ENCODE measurements at places on chromosomes 4 and X.

GRCh38 chrX:19748896-19749680, 138.3 kb downstream of the SH3KBP1 start:
- no peak for DNase-seq

DNA sequence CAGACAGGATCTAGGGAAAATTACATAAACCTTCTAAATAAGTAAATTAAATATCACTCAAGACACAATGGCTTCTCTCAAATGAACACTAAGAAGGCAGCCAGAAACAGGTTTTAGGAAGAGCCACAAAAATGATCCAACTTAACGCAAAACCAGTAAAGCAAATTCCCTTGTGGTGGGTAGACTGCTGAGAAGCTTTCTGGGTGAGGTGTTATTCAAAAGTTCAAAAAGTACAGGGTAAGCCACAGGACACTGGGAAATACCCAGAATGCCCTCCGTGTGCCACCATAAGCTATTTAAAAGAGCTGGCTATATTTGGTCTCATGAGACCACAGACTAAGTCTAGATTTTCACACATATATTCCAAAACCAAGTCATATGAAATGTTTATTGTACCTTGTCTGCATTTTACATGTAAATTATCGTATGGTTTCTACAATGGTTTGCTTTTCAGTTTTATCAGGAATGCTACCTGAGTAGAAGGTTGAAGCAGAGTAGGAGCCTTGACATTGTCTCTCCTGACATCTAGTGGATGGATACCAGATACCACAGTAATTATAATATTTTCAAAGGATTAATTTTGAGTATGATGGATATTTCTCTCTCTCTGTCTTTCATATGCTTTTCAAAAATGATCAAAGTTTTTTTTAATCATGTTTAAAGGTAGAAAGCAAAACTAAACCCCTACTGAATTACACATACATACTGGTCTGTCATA, 109.3 kb upstream of the KLHL13 start:
- DNase-seq: peak; percentile 19

- DNase-seq: no peak
Measured at GRCh38 chr4:151567056-151567455, 158.1 kb downstream of the FHIP1A start.

- DNase-seq: peak; percentile 13
Measured at GRCh38 chrX:41923978-41924683, 777 bp upstream of the CASK start.

DNA sequence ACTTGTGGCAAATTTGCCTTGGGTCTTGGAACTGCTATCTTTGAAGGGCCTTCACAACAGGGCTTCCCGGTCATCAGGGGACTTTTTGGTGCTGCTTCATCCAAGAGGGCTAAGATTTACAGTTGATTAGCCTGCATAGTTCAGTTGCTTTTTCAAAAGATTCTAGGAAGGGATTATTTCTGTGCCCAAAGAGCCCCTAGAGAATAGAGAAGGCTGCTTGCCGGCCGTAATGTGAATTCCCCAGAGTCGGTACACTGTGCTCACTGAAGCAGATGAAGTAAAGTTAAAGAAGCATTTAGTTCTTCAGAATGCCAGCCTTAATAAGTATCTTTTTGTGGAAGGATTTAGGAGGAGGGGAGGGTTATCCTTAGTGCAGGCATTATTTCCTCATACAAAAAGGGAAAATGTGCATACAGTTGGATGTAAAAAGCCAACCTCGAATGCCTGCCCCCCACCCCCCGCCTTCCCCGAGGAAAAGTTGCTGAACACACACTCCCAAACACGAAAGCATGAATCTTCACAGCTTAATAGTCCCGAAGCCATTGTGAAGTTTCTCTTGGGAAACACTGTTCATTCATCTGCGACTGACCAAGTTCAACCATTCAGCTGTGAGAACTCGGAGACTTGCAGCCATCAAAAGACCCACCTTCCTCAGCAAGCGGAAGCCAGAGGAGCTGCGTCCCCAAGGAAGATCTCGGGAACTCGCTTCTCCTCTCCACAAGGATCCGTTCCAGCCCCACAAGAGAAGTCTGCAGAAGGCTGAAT, 47.6 kb downstream of the ANOS1 start:
- no peak for DNase-seq

- DNase-seq: no peak
Measured at GRCh38 chr4:148563684-148564083, 121.5 kb upstream of the NR3C2 start.

GRCh38 chr4:173538148-173538908, 8.3 kb upstream of the HAND2 start:
- no peak for DNase-seq

GRCh38 chr4:169136330-169136729, 126.3 kb upstream of the CBR4 start:
- DNase-seq: no peak

GRCh38 chr4:19829101-19829500, 422.6 kb upstream of the SLIT2 start:
- DNase-seq: no peak

GRCh38 chrX:33336783-33337182, 125.4 kb upstream of the DMD start:
- DNase-seq: peak; percentile 6

GRCh38 chr4:10347815-10348214, 109.4 kb downstream of the ZNF518B start:
- no peak for DNase-seq

- no peak for DNase-seq
Measured at GRCh38 chr4:32226204-32226603, 1506.0 kb downstream of the PCDH7 start.

GRCh38 chr4:5881340-5881739, 11.5 kb downstream of the CRMP1 start:
- no peak for DNase-seq

GRCh38 chr4:11072999-11073398, 355.7 kb downstream of the HS3ST1 start:
- no peak for DNase-seq

DNA sequence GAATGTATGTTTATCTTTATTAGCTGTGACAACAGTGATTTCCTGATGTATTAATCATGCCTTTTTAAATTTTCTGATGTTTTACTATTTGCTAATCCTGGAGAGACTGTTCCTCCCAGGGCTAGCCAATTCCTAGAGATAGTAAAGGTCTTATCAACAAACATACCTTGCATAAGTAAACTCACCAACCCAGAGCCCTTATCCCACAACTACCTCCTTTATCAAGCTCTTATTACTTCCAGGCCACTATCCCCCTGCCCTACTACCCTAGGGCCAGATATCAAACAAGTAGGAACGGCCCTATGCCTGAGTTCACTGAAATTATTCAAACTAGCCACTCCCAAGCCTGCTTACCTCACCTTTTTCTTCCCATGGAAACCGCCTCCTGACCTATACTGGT, 58.2 kb upstream of the NPNT start:
- DNase-seq: no peak

DNA sequence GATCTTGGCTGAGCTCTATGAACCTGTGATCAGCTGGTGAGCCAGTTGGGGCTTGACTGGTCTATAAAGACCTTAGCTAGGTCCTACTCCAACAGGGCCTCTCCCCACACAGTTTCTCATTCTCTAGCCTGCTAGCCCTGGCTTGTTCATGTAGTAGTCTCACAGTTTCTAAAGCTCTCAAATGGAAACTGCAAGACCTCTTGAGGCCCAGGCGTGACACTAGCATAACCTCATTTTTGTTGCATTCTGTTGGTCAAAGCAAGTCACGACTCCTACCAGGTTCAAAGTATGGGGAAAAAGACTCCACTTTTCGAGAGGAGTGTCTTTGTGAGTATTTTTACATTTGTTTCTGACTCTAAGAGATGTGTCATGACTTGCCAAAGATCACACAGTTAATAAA, 50.9 kb downstream of the CEP44 start:
- no peak for DNase-seq

- DNase-seq: no peak
Measured at GRCh38 chr4:92253986-92254671, 49.6 kb upstream of the GRID2 start.

- no peak for DNase-seq
Measured at GRCh38 chr4:86344127-86344526, 15.7 kb downstream of the MAPK10 start.

DNA sequence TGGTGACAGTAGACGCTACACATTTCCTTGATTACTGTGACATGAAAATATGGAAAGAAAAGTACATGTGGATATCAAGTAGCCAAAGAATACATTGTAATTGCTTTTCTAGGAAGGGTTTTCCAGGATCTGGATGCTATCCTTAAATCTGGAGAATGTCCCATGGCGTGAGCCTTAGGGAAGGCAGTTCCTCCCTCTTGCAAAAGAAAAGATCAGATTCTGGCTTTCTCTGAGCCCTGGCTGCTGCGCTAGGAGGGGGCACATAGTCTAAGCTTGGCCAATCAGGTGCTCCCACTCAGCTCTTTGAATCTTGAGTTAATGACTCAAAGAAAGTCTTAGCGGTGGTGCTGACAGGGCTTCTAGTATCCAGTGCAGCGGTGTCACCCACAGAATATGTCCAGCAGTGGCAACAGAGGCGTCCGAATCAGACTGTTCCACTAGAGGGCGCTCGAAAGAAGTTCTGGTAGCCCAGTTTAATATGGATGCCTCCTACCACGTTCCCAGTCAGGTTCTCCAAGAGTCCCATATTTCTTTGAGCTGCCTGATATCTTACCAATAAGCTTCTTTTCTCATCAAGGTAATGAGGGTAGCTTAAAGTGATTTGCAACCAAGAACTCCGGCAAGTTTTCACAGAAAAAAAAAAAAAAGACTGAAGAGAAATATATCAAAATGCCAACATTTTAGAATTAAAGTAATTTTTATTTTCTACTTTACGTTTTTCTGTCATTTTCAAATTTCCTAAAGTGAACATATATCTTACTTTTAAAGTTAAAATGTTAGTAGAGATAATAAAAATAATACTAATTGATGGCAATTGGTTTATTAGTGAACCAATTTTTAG, 213.4 kb upstream of the S100G start:
- peak; percentile 54 for DNase-seq

DNA sequence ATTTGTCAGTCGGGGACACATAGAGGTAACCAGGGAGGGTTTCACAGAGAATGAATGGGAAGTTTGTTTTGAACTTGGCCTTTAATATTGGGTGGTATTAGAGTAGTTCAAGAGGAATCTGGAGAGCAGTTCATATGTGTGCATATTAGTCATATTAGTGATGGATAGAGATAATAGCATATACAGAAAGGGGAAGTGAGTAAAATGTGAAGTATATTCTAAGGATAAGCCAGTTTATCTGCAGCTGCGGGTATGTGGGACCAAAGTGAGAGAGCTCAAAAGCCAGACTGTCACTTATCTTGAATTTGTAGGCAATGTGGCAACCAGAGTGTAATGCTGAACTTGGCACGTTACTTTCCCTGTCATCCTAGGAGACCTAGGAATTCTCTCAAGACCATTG, 169.9 kb downstream of the AFF2 start:
- DNase-seq: no peak

- no peak for DNase-seq
Measured at GRCh38 chr4:44716597-44716996, 9.8 kb downstream of the GNPDA2 start.

- DNase-seq: no peak
Measured at GRCh38 chr4:153571006-153571545, 104.9 kb downstream of the TMEM131L start.

DNA sequence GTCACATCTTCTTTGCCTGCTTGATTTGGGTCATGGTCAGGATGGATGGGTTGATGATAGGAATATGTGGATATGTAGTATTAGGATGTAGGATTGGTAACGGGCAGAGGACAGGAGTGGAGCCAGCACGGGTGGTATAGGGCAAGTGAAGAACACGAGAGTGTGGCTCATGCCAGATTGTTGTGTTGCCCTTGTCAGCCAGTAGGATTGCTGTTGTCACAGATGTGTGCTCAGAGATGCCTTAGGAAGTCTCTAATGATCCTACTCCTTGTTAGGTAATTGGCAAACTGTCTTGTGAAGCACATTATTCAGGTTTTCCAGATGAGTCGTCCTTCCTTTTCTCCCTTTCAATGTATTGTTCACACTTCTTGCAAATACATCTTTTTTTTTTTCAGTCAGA, 5.5 kb downstream of the ATP10D start:
- no peak for DNase-seq

- DNase-seq: no peak
Measured at GRCh38 chr4:112765317-112765974, 128.5 kb downstream of the LARP7 start.

DNA sequence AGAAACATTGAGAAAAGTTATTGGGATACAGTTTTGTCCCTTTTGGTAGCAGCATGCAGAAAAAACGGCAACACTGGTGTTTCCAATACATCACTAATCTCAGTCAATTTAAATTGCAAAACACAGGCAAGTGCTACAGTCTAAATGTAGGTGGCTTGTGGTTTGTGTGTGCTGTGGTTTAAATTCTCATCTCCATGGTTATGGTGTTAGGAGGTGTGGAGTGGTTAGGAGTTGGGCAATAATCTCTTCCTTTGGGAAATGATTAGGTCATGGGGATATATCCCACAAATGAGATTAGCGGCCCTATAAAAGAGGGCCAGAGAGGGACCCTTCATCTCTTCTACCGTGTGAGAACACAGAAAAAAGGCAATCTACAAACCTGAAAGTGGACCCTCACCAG, 1344.3 kb downstream of the ADGRL3 start:
- DNase-seq: no peak

- DNase-seq: no peak
Measured at GRCh38 chrX:155886409-155886808, 5.3 kb downstream of the VAMP7 start.

DNA sequence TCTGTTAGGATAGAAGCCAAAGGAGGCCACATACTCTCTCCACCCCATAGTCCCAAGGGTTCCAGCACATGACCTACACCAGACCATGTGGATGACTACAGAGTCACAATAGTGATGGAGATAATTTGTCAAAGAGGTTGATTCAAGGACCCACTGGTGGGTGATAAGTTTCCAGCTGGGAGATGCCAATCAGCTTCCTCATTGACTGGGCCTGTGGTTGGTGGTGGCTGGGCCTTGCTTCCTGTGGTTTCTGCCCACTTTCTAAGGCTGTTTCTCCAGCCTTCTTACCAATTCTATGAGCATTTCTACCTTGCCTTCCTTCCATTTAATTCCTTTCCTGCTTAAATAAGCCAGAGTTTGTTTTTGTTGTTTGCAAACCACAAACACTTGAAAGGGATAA, 95.5 kb upstream of the CPEB2 start:
- no peak for DNase-seq

DNA sequence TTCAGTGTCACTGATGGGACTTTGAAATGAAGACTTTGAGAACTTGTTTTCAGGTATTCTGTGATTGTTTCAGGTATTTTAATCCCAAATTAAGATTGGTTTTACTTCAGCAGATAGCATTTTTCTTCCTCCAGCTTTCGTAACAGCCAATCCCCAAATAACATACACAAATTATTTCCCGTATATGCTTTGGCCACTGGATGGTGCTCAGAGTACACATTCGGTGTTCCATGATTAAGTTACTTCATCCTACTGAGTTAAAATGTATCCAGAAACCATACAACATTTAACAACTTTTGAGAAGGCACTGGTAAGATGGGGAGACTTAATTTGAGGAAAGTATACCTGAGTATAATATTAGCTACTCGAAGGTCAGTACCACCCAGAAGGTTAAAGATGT, 233.4 kb upstream of the FAM47A start:
- peak; percentile 0 for DNase-seq

DNA sequence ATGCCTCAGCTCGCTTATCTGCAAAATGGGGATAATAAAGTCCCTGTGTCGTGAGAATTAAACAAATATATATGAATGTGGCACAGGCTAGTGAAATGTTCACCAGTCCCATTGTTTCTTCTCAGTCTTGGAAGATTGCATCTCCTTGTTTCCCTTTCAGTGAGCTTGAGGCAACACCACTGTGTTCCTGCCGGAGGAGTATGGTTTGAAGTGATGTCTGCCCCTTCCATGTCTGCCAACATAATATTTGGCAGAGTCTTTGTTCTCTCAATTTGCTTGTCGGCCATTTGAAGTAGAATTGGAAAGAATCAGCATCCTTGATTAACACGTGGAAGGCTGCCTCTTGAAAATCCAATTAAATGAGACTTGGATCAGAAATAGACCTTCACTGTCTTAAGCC, 1088.5 kb upstream of the INTU start:
- no peak for DNase-seq

Measured in NCI-H1930 (cell line).